ENCODE measurements at places on chromosomes 11 and 22. TPM values are rescaled to one million over a fixed set of nuclear protein-coding genes. Genes with fewer than 3 reads are reported as not detected.

DNA sequence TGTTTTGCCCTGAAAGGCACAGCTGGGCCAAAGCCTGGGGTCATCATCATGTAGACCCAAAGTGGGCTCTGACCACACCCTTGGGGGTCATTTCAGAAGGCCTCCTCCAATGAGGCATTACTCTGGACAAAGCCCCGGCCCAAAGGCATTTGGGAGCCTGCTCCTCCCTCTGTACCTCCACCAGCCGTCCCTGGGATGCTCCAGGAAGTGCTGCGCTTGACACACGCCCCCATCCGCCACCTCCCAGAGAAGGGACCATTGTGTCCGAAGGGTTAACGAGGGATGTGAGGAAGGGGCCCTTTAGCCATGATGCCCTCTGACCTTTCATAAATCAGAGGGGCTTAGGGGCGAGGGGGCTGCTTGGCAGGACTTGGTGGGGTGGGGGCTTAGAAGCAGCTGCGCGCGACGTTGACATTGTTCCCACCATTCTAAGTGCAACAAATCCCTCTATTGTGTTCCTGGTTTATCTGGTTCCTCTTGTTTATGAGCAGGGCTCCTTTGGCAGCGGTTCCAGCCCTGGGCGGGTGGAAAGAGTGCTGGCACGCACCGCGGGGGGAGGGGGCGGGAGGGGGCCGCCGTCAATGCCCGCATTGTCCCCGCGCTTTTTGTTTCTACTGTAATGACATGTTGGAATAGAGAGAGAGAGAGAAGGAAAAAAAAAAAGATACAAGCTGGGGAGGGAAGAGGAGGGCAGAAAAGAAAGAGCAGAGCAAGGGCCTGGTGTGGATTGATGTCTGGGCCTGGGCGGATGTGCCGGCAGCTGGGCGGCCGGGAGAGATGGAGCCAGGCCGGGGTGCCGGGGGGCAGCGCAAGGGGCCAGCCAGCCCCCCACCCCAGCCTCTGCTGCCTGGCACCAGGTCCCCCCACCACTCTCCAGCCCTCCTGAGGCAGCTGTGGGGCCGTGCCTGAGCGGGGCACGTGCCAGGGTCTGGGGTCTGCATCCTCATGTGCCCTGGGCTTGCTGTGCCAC, 32.1 kb upstream of the SOX10 start:
- peak; percentile 89 for DNase-seq

GRCh38 chr11:72295471-72295870, 51.5 kb upstream of the PHOX2A start:
- DNase-seq, result no peak

- no peak for DNase-seq
Observed at GRCh38 chr11:34890089-34890488, 26.1 kb downstream of the APIP start.

- no peak for DNase-seq
Observed at GRCh38 chr11:102849311-102849710, 5.9 kb upstream of the MMP3 start.

- no peak for DNase-seq
Observed at GRCh38 chr11:12110714-12111548, 541 bp downstream of the MICAL2 start.

The SLN gene
- total RNA-seq, result not detected

GRCh38 chr11:64566915-64567891, 23.8 kb upstream of the SLC22A12 start:
- DNase-seq, result no peak

DNA sequence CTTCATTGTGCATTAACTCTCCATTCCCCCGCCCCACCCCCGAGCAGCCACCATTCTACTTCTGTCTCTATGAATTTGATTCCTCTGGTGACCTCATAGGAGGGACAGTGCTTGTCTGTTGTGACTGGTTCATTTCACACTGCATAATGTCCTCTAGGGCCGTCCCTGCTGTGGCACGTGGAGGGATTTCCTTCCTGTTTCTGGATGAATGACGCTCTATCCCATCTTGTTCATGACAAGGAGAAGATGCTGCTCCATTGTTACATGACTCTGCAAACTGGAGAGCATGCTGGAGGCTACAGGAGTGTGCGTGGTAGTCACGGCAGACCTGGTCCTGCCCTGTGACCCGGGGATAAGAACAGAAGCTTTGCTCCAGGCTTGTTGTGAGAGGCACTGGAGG, 61.3 kb downstream of the RTL6 start:
- DNase-seq, result no peak

GRCh38 chr11:130801333-130802122, 114.8 kb downstream of the SNX19 start:
- no peak for DNase-seq

- DNase-seq, result no peak
Observed at GRCh38 chr11:124899383-124900145, 1.9 kb upstream of the ROBO4 start.

DNA sequence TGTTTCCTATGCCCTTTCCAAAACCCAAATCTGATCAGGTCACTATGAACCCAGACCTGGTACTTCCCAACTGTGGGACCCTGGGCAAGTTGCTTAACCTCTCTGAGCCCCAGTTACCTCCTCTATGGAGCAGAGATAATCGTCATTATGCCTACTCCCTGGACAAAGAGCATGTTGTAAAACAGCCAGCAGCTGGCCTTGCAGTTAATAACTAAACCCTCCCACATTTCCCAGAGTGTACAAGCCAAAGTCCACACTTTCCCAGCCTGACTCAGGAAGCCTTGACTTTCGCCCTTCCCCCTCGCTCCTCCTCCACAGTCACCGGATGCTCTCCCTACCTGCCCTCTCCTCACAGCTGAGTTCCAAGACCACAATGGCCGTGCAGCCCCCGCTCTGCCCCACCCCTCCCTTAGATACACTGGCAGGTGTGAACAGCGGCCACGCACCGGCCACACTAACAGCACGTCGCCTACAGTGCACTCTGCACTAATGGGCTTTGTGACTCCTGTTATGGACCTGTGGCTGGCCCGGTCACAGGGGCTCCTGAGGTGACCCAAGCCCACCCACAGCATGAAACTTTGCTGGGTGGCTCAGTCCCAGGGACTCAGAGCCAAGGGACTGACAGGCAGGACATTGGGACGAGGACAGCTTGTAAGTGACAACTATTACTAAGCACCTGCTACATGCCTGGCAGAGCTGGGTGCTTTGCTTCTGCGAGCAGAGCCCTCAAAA, 15.6 kb upstream of the MFNG start:
- peak; percentile 80 for DNase-seq

- no peak for DNase-seq
Observed at GRCh38 chr11:16124390-16124789, 232.0 kb downstream of the SOX6 start.
